Stimulated activated effector memory CD8-positive, alpha-beta T cell treated with anti-CD3 and anti-CD28 coated beads, Interleukin-12 subunit alpha, Interleukin-12 subunit beta, amount 100 ng/mL, for 72 hours (primary cell): ENCODE measurements at places on chromosomes 12 and 14.
A peak's percentile ranks its signal among the peaks of the same experiment; 100 is the strongest.

- no peak for DNase-seq
Observed at GRCh38 chr14:69370061-69370460, 28.0 kb downstream of the ERH start.

- no peak for DNase-seq
Observed at GRCh38 chr12:109952873-109953272, 43.3 kb downstream of the GIT2 start.

DNA sequence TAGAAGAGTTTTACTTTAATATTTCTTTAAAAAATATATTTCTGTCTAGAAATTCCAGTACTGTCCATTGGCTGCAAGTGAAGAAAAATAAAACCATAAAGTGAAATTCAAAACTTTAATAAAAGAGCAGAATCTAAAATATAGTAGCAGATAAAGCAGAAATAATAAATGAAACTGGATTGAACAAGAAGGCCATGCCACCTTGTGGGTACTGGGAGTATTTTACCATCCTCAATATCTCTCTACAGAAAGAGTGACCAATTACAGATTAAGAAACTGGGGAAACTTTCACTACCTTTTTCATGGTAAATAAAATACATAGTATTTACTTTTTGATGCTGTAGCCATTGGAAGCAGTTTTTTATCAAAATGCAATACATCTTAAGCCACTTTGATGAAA, 220.5 kb downstream of the BCAT1 start:
- DNase-seq, result no peak

DNA sequence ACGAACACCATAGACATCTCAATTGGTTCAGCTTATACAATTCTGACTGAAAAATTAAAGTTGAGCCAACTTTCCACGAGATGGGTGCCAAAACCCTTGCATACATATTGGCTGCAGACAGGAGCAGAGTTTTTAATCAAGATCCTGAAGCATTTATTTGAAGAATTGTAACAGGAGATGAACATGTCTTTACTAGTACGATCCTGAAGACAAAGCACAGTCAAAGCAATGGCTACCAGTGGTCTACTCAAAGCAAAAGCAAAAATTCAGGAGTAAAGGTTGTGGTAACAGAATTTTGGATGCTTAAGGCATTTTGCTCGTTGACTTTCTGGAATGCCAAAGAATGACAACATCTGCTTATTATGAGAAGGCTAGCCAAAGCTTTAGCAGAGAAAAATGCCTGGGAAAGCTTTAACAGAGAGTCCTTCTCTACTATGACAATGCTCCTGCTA, 20.7 kb downstream of the ZDHHC17 start:
- no peak for DNase-seq

- peak; percentile 74 for DNase-seq
Observed at GRCh38 chr12:111842556-111843396, 748 bp downstream of the MAPKAPK5 start.

- no peak for DNase-seq
Observed at GRCh38 chr12:9605483-9605882, 2.2 kb downstream of the KLRB1 start.

DNA sequence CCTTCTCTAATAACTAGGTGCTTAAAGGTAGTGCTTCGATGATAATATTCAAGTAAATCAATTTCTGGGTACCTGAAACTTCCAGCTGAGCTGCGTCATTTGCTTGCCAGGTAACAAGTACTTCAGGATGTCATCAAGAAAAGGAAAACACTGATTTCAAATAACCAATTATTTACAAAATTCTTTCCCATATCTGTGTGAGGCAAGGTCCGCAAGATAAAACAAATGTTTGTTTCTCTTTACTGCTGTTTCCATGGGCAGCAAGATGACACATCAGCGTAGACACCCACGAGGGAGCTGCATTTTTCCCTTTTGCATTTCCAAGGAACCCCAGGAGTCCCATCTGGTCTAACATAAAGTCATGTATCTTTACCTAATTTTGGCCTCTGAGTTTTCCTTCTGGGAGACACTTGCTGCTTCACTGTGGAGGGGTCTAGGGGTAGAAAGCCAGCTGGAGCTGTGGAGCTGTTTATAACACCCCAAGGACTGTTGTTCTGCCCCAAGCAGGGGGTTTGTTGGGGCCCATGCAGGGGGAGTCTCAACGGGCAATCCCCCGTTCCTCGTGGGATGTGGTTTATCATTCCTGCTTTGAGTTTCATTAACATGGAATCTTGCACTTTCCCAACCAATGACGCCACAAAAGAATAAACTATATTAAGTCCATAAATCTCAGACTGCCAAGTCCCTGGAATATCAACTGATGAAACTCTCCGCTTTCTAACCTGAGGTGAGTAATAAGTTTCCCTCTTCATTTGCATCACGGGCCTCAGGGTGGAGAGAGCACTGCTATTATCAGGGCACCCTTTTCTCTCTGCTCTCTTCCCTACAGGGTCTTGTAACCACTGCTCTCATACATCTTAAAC, 112.8 kb upstream of the PELI2 start:
- DNase-seq, result no peak

- no peak for DNase-seq
Observed at GRCh38 chr14:102749393-102750305, 27.6 kb upstream of the TRAF3 start.

GRCh38 chr12:20006871-20007730, 361.2 kb upstream of the PDE3A start:
- DNase-seq, result no peak

DNA sequence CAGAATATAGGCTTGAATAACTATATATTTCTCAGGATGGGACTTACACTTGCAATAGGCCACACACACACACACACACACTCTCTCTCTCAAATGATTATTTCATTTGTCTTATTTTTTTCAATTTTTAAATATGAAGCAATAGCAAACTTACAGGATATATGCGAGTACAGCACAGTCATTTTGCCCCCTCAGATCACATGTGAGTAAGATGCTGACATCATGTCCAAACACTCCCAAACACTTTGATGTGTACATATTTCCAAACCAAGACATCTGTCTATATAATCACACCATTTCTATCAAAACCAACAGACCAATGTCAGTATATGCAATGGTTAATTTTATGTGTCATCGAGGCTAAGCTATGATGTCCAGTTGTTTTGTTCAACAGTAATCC, 1535.9 kb upstream of the FLRT2 start:
- DNase-seq, result no peak

DNA sequence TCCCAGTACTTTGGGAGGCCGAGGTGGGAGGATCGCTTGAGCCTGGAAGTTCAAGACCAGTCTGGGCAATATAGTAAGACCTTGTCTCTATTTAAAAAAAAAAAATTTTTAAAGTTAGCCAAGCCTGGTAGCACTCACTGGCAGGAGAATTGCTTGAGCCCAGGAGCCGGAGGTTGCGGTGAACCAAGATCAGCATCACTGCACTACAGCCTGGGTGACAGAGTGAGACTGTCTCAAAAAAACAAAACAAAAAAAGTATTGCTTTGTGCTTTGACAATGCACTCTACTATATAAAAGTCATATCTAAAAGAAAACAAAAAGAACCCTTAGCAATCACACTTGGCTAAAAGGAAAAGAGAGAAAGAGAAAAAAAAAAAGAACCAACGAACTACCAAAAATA, 26.8 kb downstream of the GNPTAB start:
- no peak for DNase-seq

DNA sequence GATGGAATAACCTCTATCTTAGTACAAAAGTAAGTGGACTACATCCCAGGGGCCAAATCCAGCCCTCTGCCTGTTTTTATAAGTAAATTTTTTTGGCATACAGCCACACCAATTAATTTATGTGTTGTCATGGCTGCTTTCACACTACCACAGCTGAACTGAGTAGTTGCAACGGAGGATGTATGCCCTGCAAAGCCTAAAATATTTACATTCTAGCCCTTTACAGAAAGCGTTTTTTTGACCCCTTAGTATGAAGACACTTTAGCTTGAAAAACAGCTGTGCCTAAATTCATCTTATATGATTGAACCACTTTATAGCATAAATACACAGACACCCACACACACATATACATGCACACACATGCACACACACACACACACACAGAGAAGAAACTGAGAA, 501.6 kb downstream of the EGLN3 start:
- no peak for DNase-seq

- DNase-seq, result no peak
Observed at GRCh38 chr14:80047761-80048160, 163.5 kb downstream of the DIO2 start.

- no peak for DNase-seq
Observed at GRCh38 chr14:38185671-38186070, 22.0 kb upstream of the SSTR1 start.

DNA sequence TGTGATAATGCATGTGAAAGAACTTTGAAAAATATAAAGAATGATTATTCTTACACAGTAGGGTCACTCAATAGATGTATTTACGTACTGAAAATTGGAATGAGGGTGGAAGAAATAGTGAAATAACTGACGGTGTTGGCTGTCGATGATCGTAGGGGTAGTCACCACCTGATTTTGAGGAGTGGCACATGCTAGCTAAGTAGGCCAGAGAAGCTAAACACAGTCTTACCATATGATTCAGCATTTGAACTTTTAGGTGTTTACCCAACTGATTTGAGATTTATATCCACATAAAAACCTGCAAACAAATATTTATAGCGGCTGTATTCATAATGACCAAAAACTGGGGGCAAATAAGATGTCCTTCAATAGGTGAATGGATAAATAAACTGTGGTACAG, 47.6 kb upstream of the HIF1A start:
- DNase-seq, result no peak

- DNase-seq, result no peak
Observed at GRCh38 chr14:96309133-96309895, 53.3 kb downstream of the BDKRB1 start.

GRCh38 chr12:76927170-76927784, 48.5 kb upstream of the CSRP2 start:
- DNase-seq, result no peak

DNA sequence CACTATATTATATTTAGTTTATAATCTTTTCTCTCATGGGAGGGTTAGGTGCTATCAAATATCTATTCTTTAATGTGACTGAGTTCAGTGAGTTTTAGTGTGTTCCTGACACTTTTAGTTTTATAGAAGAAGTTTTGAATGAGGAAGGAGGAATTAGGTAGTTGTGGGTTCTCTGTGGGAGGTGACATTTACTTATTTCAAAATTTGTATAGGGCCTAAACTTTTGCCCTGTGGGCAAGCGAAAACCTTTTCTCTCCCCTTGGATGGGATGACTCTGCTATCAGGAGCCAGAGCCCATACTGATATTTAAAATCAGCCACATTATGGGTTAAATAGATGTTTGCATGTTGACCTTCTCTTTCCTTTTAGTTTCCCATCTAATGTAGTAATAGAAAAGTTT, 43.6 kb downstream of the SPATS2 start:
- no peak for DNase-seq

GRCh38 chr14:64723691-64724577, 19.7 kb downstream of the PLEKHG3 start:
- no peak for DNase-seq

DNA sequence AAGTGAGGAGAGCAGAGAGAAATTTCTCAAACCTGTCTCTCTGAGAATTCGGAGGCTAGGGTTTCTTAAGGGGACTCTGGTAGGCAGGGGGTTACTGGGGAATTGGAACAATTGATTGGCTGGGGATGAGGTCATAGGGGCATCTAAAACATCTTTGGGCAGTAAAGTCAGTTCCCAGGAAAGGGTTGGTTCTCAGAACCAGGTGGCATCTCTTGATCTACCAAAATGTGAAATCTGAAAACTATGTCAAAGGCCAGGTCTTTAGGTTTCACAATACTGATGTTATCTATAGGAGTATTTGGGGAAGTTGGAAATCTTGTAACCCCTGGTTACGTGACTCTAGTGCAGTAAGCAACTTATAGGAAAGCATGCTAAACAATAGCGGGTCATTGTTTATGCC, 6.9 kb downstream of the C12orf75 start:
- DNase-seq, result no peak

GRCh38 chr14:56855891-56856461, 45.7 kb upstream of the OTX2 start:
- no peak for DNase-seq

GRCh38 chr12:20751046-20751445, 55.9 kb downstream of the SLCO1C1 start:
- no peak for DNase-seq

- DNase-seq, result no peak
Observed at GRCh38 chr14:79201564-79202207, 1009.6 kb downstream of the DIO2 start.

DNA sequence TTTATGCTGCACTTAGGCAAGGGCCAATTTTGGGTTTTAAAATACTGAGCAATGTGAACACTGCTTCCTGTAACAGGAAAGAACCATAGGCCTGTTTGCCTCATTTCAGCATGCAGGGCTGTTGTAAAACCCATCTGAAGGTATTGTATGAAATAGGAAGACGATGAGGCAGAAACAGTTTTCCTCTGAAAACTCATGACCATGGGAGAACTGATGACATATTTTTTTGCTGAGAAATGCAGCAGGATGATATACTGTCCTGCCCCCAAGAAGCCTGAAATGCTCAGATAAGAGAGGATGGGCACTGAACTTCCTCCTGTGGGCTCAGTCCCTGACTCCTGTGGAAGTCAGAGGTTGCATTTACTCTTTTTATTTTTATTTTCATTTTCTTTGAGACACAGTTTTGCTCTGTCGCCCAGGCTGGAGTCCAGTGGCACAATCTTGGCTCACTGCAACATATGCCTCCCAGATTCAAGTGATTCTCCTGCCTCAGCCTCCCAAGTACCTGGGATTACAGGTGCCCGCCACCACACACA, 17.4 kb downstream of the PYGL start:
- no peak for DNase-seq

GRCh38 chr12:78628491-78629100, 236.0 kb upstream of the SYT1 start:
- no peak for DNase-seq

GRCh38 chr12:11807458-11807857, 158.0 kb downstream of the ETV6 start:
- DNase-seq, result no peak

DNA sequence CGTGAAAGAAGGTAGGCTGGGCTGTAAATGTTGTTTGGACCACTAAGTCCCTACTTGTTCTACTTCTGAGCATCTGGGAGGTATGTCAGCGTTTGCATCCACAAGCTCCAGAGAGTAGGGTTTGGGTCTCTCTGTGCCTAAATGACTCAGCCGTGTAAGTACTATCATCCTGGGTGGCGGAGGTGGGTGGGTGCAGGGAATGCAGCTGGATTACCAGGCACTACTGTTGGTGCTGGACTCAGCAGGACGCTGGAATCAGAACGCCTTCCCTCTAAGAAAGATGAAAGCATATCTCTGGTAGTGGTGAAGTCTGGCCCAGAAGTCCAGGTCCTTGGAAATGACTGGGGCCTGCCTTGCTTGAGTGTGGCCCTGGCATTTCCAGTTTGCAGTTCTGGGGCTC, 289.7 kb downstream of the PCNX1 start:
- DNase-seq, result no peak

- DNase-seq, result no peak
Observed at GRCh38 chr12:102439426-102440405, 40.6 kb downstream of the IGF1 start.

GRCh38 chr14:91383439-91383838, 34.2 kb downstream of the CCDC88C start:
- no peak for DNase-seq
